Stimulated activated CD8-positive, alpha-beta memory T cell treated with anti-CD3 and anti-CD28 coated beads, Interleukin-2, amount 100 ng/mL, for 1 hour (primary cell): ENCODE measurements at places on chromosomes 2 and 18.

DNA sequence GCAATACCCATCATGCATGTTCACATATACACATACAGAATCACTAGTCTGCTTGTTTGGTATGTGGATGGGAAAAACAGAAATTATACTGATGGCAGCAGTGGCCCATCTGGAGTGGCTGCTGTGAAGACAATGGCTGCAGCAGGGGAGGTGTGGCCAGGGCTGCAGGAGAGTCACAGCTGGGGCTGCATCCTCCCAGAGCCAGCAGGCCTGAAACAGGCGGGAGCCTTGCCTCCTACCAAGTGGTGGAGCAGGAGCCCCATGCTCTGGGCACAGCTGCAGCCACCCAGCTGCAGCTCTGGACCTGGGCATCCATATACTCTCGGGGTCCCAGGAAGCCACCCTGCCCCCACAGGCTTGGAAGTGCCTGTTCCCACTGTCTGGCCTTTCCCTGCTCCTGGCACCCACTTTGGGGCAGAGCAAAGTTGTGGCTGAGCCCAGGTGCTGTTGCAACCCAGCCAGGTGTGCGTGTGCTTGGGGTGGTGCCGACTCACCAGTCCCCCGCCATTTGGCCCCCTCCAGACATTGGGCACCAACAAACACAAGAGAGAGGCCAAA is 136.6 kb downstream of the SPAG16 start:
- DNase-seq, result no peak

DNA sequence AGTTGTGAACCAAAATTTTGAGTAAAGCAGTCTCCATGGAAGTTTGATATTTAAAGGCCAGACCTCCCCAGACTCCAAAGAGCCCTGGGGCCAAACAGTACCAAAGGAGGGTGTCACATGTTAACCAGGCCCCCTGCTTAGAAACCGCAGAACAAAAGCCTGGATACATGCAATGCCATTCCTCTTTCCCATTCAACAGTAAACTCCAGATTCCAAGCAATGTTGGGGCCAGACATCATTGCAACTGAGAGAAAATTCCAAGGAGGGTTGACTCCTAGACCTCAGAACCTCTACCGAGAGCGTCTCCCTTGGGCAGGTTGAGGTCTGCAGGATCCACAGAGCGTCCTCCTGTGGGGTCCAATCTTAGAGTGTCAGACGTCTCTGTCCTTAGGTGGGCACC is 404.4 kb upstream of the SYT4 start:
- no peak for DNase-seq

GRCh38 chr18:8186413-8186812 is 422.8 kb upstream of the RAB12 start:
- DNase-seq, result no peak

- DNase-seq, result no peak
Observed at GRCh38 chr2:55168221-55169154, 63.6 kb downstream of the CLHC1 start.

DNA sequence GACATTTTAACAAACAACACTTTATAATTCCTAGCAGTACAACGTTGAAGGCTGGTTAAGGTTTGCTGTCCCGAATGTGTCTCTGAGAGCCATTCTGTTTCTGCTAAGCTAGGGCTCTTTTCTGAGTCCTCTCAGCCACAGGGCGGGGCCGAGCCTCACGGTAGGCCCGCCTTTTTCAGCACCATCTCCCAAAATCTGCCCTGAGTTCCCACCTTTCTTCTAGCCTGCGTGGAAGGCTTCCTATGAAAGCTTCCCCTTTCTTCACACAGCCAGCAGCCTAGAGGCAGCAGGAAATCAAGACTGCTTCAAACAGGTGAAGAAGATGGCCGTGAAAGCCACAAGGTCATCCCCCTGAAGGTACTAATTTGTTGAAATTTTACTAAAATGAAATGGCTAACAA is 255.5 kb downstream of the CDH2 start:
- DNase-seq, result no peak

DNA sequence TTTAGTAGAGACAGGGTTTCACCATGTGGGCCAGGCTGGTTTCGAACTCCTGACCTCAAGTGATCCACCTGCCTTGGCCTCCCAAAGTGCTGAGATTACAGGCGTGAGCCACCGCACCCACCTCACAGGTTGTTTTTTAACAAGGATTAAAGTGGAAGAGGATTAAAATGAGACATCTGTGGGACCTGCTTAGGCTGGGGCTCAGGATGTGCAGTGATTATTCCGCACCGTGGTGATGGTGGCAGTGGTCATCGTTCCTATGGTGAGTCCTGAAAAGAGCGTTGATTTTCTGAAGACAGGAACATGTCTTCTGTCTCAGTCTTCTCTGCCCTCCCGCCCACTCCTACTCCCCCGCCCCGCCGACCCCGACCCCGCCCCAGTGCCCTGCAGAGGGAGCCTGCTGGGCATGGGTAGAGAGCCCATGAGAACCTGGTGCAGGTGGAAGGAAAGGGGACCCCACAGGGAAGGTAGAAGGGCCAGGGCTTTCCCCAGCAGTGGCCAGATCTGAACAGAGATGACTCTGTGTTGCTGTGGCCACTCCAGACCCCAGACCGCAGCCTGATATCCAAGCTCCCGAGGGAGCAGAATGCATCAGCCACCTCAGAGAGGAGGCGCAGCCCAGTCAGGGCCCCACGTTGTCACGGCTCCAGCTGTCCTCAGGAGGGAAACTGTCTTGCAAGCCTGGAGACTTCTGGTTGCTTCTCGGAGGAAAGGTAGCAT is 34.5 kb upstream of the FOSL2 start:
- DNase-seq, result no peak
